ENCODE measurements at places on chromosomes 2 and 18.

GRCh38 chr2:215401896-215402379 is 33.9 kb downstream of the FN1 start:
- peak; percentile 51 for ATAC-seq

DNA sequence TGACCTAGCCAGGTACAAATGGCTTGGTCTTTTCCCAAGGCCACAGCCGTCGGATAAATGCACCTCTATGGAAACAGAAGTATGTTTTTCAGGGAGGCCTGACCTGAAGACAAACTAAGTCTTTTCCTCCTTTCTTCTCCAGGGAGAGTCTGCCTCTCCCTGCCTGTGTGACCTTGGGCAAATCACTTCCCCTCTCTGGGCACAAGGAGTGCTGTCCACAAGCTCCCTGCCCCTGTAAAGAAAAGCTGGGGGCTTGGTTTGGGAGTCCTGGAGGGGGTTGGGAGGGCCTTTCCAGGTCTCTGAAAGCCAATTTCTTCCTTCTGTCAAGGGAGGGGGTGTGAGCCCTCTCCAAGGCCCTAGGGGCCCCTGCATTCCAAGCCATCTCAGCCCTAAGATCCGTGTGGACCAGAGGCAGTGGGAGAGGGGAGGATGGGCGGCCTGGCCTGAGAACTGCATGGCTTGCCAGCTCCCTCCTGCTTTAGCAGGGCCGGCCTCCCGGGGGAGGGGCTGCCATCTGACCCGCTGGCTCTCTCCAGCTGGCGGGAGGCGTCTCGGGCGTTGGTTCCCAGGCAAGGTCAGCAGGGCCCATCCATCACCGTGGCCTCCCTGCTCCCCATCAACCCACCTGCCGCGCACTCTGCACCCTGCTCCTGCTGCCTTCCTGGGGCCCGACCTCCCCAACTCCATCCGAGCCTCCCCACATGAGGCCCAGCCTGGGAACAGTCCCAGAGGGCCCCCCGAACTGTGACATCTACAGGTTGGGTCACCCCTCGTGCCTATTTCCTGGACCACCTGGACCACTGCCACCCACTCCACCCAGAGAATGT is 61.4 kb downstream of the SMAD7 start:
- ATAC-seq = peak; percentile 57

- ATAC-seq = peak; percentile 17
Measured at GRCh38 chr2:18436503-18437005, 123.9 kb downstream of the RDH14 start.

DNA sequence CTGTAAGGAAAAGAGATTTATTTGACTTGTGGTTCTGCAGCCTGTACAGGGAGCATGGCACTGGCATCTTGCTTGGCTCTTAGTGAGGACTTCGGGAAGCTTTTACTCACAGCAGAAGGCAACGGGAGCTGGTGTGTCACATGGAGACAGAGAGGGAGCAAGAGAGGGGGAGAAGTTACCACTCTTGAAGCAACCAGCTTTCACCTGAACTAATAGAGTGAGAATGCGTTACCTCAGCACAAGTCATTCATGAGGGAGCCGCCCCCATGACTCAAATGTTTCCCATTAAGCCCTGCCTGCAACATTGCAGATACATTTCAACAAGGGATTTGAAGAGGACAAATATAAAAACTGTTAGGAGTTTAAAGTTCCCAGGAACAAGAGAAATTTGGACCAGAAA is 190.0 kb downstream of the CYRIA start:
- no peak for ATAC-seq

DNA sequence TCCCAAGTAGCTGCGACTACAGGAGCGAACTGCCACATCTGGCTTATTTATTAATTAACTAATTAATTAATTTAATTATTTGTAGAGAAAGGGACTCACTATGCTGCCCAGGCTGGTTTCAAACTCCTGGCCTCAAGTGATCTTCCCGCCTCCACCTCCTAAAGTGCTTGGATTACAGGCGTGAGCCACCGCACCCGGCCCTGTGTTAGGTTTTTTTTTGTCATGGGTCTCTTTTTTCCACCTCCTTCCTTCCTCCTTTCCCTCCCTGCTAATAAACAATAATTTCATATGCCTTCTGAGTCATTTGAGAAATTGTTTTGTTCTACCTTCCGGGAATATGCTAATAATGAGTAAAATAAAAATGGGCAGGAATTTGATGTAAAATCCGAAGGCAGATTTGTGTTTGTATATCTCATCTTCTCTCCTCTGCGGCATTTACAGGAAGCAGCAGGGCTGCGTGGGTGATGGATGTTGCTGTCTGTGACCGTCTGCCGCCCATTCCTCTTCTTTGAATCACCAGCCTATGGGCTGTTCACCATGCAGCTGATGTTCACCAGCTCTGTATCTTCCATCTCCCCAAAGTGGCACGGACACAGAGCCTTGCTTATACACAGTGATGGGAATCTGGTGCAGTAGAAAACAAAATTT is 89.9 kb downstream of the ACSL3 start:
- ATAC-seq = peak; percentile 96

- no peak for ATAC-seq
Measured at GRCh38 chr2:157684940-157685466, 56.3 kb upstream of the ACVR1C start.

- ATAC-seq = no peak
Measured at GRCh38 chr2:236689981-236690380, 120.4 kb downstream of the ACKR3 start.

GRCh38 chr2:212619954-212620353 is 81.4 kb upstream of the ERBB4 start:
- no peak for ATAC-seq

DNA sequence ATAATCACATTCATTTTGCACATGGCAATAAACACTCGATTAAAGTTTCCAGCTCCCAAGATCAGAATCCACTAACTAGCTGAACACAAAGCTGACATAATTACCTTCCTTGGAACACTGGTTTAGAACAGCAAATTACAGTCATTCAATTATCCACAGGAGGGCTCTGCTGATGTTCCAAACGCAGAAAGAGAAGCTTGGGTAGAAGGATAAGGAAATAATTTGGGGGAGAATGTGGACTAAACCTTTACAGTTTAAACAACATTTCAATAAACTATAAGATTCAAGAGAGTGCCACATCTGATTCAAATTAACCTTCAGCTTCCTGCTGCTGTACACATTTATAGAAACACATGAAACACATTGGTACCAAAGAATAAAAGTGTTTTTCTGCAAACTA is 67.8 kb upstream of the ARL4C start:
- peak; percentile 91 for ATAC-seq

DNA sequence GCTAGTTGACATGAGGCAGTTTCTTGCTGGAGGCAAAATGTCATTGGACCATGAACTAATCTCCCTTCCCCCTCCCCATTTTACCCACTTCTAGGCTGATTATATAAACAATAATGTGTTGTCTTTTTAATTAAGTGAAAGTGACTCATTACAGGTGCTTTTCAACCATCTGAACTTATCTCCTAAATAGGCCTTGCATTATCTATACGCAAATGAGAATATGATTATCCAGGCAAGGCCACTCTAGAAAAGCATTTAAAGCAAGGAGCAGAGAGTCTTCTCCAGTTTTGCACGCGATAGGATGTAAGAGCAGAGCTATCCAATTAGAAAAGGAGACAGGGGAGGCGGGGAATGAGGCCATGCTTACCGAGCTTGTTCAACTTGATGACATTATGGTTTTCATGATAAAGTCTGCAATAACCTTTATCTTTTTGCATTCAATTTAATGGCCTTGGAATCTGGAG is 286.1 kb upstream of the SIX3 start:
- ATAC-seq = no peak

GRCh38 chr2:18483896-18484295 is 76.6 kb downstream of the RDH14 start:
- ATAC-seq = no peak

DNA sequence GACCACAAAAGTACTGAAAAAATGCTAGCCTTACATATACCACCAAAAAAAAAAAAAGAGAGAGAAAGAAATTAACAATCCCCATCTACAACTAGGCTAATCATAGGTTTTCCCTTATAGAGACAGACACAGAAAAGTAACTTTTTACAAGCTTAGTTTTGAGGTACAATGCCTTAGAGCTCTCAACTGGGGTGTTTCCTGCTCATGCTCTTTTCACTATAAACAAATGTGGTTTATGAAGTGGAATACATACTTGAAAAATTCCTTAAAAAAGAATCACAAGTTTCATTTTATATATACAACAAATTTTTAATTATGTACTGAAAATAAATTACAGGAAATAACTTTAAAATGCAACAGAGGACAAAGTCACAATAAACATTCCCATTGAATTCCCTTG is 82.5 kb downstream of the ATL2 start:
- ATAC-seq = no peak

DNA sequence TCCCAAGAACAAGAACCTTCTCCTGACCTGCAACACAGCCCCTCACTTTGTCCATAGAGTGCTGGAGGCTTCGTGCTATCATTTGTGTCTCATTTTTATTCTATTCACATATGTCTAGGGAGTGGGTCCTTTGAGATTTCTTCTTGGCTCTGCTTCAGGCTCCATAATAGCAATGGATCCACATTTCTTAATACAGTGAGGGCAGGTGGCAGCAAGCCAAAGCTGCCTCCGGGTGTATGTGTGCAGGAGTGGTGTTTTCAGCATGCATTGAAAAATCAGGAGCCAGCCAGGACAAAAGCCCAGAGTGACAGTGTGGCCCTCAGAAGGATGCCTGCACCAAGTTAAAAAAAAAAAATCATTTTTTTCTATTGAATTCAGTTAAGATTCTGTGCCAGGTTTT is 115.1 kb upstream of the PELI1 start:
- ATAC-seq = no peak

- ATAC-seq = peak; percentile 57
Measured at GRCh38 chr2:206423147-206423546, 20.2 kb upstream of the ADAM23 start.

GRCh38 chr2:191554240-191554639 is 123.7 kb upstream of the NABP1 start:
- no peak for ATAC-seq

GRCh38 chr2:129369437-129369836 is 610.0 kb upstream of the RAB6C start:
- no peak for ATAC-seq

DNA sequence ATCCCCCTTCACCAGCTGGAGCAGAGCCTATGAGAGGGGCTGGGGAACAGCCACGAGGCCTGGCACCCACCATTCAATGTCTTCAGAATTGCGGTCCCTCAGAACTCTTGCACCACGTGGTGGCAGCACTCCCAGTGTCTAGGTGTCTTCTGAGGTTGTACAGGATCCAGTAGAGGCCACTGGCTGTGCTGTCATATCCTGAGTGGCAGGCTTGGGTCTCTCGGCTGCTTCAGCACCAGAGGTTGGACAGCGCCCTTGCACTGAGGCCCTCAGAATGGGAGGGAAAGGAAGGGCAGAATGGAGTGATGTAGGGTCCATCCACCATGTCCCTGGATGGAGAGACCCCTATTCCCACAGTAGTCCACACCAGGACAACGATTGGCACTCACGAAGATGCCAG is 112.0 kb upstream of the TEKT4 start:
- ATAC-seq = no peak

- no peak for ATAC-seq
Measured at GRCh38 chr2:109371481-109372170, 242.1 kb downstream of the SEPTIN10 start.

DNA sequence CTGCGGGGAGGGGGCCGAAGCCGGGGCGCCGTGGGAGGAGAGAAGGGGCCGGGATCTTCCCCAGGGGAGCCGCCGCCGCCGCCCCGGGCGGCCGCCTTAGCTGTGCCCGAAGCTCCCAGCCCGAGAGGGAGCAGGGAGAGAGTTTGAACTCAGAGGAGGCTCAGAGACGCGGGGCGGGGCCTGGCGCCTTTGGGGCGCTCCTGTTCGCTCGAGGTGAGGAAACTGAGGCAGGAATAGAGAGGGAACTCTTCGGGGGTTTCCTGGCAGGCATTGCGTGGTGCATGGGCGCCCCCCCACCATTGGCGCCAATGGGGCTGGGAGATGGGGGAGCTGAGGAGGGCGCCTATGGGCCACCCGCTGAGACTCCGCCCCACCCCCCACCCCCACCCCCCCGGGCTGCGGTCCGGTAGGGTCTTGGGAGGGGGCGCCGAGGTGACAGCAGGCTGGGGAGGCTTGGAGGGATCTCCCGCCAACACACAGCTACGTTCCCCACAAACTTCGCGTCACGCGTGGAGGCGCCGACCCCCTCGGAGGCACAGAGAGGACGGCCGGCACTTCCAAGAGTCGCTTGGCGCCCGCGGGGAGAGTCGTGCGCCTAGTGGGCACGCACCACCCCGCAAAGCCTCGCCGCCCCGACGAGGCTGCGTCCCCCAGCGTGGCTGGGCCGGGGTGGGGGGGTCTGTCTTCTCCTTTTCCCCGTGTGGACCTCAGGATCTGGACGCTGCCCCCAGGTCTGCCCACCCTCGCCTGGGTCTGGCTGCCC is 680 bp downstream of the CTDSP1 start:
- peak; percentile 20 for ATAC-seq

- ATAC-seq = no peak
Measured at GRCh38 chr18:9353596-9353995, 19.0 kb downstream of the TWSG1 start.

DNA sequence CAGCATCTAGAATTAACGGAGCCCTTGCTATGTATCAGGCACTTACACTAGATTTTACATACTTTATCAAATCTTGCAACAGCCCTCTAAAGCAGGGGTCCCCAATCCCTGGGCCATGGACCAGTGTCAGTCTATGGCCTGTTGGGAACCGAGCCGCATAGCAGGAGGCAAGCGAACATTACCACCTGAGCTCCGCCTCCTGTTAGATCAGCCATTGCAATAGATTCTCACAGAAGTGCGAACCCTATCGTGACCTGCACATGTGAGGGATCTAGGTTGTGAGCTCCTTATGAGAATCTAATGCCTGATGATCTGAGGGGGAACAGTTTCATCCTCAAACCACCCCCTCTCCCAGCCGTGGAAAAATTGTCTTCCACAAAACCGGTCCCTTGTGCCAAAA is 13.4 kb downstream of the DNAJB2 start:
- ATAC-seq = no peak

- ATAC-seq = no peak
Measured at GRCh38 chr2:59798687-59799232, 754.7 kb downstream of the BCL11A start.

DNA sequence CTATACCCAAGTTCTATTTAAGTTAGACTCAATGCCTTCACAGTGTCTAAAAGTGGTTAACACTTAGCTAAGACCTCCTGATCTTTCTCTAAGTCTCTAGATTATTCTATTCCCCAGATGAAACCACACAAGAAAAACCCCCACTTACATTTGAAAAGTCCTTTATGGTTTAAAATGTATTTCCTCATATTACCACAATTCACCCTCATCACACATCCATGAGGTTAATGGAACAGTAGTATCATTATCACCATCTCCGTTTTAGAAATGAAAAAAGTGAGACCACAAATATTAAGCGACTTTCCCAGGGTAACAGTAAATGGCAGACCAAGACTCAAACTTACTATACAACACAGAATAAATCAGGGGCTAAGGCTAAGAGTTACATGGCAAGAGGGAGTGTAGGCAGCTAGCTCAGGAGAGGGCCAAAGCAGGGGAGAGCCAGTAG is 28.6 kb downstream of the EPG5 start:
- no peak for ATAC-seq

DNA sequence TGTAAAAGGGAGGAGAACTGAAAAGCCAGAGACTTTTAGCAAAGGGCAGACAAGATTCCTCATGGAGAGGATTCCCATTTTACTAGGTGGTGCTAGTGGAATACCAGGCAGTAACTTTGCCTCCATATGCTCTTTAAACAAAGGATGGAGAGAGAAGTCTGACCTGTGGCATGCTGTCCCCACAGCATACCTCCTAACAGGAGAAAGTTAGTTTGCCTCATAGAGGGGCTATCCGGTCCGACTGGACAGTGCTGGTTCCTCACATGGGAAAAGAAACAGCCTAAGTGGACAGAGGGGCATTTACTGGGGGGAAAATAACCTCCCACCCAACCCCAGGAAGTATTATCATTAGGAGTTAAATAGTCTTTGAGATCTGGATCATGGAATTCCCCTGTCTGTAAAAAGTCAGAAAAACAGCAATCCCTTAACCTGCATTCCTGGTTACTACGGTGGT is 31.6 kb upstream of the GMCL1 start:
- peak; percentile 59 for ATAC-seq

Measured in SK-N-SH treated with all-trans-retinoic acid at 6 μM for 48 hours (cell line).